ENCODE measurements at places on chromosomes 7 and 10. TPM values are rescaled to one million over a fixed set of nuclear protein-coding genes. Genes with fewer than 3 reads are reported as not detected.

Gene CNNM2
- total RNA-seq: 15.1 TPM

Gene TMEM229A
- not detected for total RNA-seq

Gene SPDYE6
- not detected for total RNA-seq

Gene CHN2
- 0.64 TPM for total RNA-seq

Gene SRRM3
- total RNA-seq: 0.71 TPM

Gene ODAD2
- total RNA-seq: 2.8 TPM

Gene RASSF4
- total RNA-seq: 11.8 TPM

Gene MBLAC1
- total RNA-seq: 2.3 TPM

- H3K4me1 ChIP-seq: no peaks in the 10 kb centered on the region
- no peak for DNase-seq
- no peak overlapping the region for H3K4me3 ChIP-seq
- H3K27ac ChIP-seq: no peak overlapping the region
- no peaks in the 10 kb centered on the region for H3K36me3 ChIP-seq
Observed at GRCh38 chr10:105950410-105950809, 1214.1 kb downstream of the SORCS1 start.

- DNase-seq: no peak
- H3K4me1 ChIP-seq: peaks cover 40% of the 10 kb centered on the region
- H3K27me3 ChIP-seq: no peaks in the 10 kb centered on the region
- no peak overlapping the region for H3K4me3 ChIP-seq
- H3K27ac ChIP-seq: no peak overlapping the region
Observed at GRCh38 chr10:84429926-84430520, 101.6 kb downstream of the CCSER2 start.

GRCh38 chr10:69324583-69324982, 46.3 kb downstream of the HK1 start:
- no peak overlapping the region for H3K27ac ChIP-seq
- H3K36me3 ChIP-seq: no peaks in the 10 kb centered on the region
- no peaks in the 10 kb centered on the region for H3K27me3 ChIP-seq
- peaks cover 66% of the 10 kb centered on the region for H3K4me1 ChIP-seq
- no peak overlapping the region for H3K4me3 ChIP-seq

DNA sequence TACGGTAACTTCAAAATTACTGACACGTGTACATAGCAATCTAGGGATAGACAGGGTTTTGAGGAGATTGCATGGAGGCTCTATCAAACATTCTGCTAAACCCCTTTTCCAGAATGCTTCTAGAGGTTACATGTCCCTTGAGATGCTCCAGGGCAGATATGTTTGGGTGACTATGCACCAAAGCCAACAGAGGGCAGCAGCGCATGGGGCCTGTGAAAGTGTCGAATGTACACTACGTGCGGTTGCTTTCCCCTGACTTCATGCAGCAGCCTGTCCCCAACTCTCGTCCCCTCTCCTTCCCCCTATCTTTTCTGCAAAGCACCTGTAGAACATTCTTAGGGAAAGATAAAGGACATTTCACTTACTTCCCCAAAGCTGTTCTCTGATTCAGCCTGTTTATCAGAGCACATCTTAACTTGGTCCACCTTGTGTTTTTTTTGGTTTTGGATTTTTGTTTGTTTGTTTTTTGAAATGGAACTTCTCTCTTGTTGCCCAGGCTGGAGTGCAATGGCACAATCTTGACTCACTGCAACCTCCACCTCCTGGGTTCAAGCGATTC, 90.2 kb downstream of the UBE3C start:
- no peak for DNase-seq
- peaks cover 31% of the 10 kb centered on the region for H3K36me3 ChIP-seq

DNA sequence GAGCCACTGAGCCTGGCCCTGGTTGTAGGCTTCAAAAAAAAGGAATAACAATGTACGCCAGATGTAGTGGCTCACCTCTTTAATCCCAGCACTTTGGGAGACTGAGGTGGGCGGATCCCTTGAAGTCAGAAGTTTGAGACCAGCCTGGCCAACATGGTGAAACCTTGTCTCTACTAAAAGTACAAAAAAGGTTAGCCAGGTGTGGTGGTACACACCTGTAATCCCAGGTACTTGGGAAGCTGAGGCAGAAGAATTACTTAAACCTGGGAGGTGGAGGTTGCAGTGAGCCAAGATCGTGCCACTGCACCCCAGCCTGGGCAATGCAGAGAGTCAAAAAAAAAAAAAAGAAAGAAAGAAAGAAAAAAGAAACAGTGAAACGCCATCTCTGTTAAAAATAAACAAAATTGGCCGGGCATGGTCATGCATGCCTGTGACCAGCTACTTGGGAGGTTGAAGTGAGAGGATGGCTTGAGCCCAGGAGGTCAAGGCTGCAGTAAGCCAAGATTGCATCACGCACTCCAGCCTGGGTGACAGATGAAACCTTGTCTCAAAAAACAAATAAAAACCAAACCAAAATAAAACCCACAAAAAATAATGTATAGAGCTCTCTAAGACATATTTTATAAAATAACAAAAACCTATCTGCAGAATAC, 4.7 kb upstream of the KLHDC10 start:
- peaks cover 14% of the 10 kb centered on the region for H3K4me1 ChIP-seq
- peak; percentile 21 for DNase-seq
- no peaks in the 10 kb centered on the region for H3K36me3 ChIP-seq
- H3K27ac ChIP-seq: no peak overlapping the region
- H3K27me3 ChIP-seq: no peaks in the 10 kb centered on the region

DNA sequence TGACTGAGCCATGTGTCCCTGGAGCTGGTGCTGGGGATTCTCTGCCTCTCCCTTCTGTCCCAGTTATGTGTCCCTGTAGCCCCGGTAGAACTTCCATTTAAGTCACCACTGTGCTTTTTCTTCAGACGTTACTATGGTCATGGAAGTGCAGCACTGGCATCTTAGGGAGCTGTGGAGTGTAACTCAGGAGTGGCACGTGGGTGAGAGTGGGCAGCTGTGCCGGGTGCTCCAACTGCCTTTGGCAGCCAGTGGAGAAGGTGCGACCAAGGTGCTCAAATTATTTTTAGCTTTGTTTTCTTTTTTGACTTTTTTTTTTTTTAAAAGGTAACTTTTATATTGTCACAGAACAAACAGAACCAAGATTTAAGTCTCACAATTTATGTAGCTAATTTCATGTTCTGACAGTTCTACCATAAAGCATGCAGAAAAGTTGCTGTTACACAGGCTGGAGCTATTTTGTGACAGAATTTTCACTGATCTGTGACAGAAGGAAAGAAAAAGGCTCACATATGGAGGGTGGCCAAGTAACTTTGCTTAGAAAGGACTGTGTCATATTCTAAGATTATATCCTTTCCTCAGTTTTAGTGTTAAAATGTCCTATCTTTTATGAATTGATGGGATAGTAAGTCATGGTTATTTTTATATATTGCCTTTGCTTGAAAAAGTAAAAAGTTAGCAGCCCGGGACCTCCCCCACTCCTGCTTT, 73.9 kb downstream of the SH2D4B start:
- DNase-seq: no peak
- no peaks in the 10 kb centered on the region for H3K27me3 ChIP-seq
- H3K4me3 ChIP-seq: no peak overlapping the region
- no peaks in the 10 kb centered on the region for H3K36me3 ChIP-seq
- no peaks in the 10 kb centered on the region for H3K4me1 ChIP-seq

DNA sequence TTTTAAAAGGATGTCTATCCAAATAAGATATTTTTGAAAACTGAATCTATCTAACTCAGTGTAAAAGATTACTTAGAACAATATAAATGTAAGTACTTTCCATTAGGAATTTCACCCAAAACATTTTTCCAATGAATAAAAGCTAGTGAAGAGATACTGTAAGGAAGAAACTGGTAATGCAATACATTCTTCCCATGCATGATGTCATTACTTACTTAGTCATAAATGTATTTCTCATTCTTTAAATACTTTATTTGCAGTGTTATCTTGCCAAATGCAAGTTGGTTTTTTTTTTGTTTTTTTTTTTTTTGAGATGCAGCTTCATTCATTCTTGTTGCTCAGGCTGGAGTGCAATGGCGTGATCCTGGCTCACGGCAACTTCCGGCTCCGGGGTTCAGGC, 265.6 kb downstream of the PHF14 start:
- H3K4me3 ChIP-seq: no peak overlapping the region
- DNase-seq: no peak
- no peaks in the 10 kb centered on the region for H3K27me3 ChIP-seq

GRCh38 chr10:8637640-8638039, 583.2 kb downstream of the GATA3 start:
- H3K27me3 ChIP-seq: no peaks in the 10 kb centered on the region
- no peak overlapping the region for H3K27ac ChIP-seq
- no peaks in the 10 kb centered on the region for H3K4me1 ChIP-seq
- no peak overlapping the region for H3K4me3 ChIP-seq
- H3K36me3 ChIP-seq: no peaks in the 10 kb centered on the region

- no peak overlapping the region for H3K4me3 ChIP-seq
- no peaks in the 10 kb centered on the region for H3K4me1 ChIP-seq
- H3K27me3 ChIP-seq: no peaks in the 10 kb centered on the region
- DNase-seq: no peak
- no peaks in the 10 kb centered on the region for H3K36me3 ChIP-seq
- H3K27ac ChIP-seq: no peak overlapping the region
Observed at GRCh38 chr10:11108356-11108755, 90.7 kb downstream of the CELF2 start.

DNA sequence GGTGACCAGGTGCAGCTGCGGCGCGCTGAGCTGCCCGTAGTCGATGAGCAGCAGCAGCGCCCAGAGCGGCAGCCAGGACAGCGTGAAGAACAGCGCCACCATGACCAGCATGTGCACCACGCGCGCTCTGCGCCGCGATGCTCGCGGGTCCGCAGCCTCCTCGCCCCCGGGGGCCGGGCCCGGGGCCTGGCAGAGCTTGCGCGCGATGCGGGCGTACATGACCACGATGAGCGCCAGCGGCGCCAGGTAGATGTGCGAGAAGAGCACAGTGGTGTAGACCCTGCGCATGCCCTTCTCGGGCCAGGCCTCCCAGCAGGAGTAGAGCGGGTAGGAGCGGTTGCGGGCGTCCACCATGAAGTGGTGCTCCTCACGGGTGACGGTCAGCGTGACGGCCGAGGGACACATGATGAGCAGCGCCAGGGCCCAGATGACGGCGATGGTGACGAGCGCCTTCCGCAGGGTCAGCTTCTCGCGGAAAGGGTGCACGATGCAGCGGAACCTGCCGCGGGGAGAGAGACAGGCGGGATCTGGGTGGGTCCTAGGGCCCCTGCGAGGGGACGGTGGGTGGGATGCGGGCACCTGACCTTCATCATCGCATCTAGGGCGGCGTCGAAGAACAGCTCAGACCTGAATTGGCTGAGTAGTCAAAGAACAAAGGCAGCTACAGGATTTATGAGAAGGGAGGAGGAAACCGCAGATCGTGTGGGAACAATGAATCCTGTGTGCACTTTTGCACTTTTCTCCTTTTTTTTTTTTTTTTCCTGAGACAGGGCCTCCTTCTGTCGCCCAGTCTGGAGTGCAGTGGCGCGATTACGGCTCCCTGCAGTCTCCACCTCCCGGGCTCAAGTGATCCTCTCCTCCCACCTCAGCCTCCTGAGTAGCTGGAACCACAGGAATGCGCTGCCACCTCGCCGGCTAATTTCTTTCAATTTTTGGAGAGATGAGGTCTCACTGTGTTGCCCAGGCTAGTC, 22.4 kb upstream of the PPA1 start:
- H3K27ac ChIP-seq: no peak overlapping the region
- H3K36me3 ChIP-seq: no peaks in the 10 kb centered on the region
- H3K4me1 ChIP-seq: no peaks in the 10 kb centered on the region
- DNase-seq: no peak
- peaks cover 6% of the 10 kb centered on the region for H3K27me3 ChIP-seq

- no peak overlapping the region for H3K4me3 ChIP-seq
- peaks cover 22% of the 10 kb centered on the region for H3K27me3 ChIP-seq
- no peaks in the 10 kb centered on the region for H3K36me3 ChIP-seq
Observed at GRCh38 chr10:129030996-129031843, 435.8 kb upstream of the MGMT start.

DNA sequence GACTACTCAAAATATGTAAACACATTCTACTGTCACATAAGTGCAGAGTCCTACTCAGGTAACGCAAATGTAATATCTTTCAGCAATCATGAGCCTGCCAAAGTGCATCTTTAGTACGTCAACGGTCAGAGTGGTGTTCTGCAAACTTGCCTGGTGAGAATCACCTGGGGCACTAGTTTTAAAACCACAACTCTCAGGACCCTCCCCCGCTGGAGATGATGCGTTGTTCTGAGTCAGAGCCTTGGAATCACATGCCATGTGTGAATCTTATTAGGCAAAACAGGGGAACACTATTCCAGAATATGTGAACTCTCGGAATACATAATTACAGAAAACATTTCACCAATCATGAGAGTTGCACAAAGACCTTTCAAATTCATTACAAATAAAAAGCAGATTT, 115.7 kb downstream of the TPK1 start:
- H3K27me3 ChIP-seq: no peaks in the 10 kb centered on the region
- DNase-seq: no peak
- H3K4me1 ChIP-seq: peaks cover 4% of the 10 kb centered on the region
- no peak overlapping the region for H3K27ac ChIP-seq

DNA sequence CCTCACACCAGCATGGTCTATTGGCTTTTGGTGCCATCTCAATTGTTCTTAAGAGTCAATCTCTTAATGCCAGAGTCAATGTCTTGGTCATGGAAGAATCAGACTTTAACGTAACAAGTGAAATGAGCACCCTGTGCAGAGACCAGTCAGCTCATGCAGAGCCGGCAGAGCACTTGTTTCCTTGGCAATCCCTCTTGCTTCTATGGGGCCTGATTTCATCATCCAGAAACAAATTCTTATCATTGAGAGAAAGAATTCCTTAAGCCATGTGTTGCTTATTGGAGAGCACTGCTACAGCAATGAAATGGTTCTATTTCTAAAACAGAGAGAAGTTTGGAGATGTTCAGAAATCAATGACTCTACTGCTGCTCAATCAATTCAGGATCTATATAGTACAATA, 212.8 kb downstream of the IPMK start:
- H3K4me3 ChIP-seq: no peak overlapping the region

DNA sequence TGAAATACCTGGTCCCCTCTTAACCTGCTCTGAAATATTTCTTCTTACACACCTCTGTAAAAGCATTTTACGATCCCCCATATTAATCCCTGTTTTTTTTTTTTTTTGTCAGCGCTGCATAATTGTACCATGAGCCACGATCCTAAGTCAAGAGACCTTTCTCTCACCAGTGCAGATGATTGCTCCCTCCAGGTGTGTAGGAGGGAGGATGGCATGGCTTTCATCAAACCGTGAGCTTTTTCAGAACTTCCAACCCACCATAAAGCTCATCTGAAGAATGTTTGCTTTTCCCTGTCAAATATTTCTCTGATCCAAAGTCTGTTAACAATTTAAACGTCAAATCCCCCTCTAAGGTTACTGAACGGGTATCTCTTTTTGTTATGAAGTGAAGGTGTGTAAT, 28.2 kb upstream of the SEPHS1 start:
- H3K36me3 ChIP-seq: peaks cover 1% of the 10 kb centered on the region
- no peaks in the 10 kb centered on the region for H3K4me1 ChIP-seq
- H3K4me3 ChIP-seq: no peak overlapping the region
